Activated T-cell treated with anti-CD3 and anti-CD28 coated beads, Interleukin-2, amount 50 U/mL, for 72 hours (primary cell): ENCODE measurements at places on chromosomes 1 and 21. TPM values are rescaled to one million over a fixed set of nuclear protein-coding genes. Genes with fewer than 3 reads are reported as not detected.
A peak's percentile ranks its signal among the peaks of the same experiment; 100 is the strongest.

Gene AGT
- not detected for total RNA-seq

- H3K27ac ChIP-seq = no peak overlapping the region
- peaks cover 4% of the 10 kb centered on the region for H3K4me1 ChIP-seq
- no peaks in the 10 kb centered on the region for H3K36me3 ChIP-seq
- DNase-seq = no peak
Observed at GRCh38 chr1:37940299-37940947, 6.4 kb downstream of the INPP5B start.

Gene PRAMEF18
- total RNA-seq = not detected

- H3K27me3 ChIP-seq = no peaks in the 10 kb centered on the region
- H3K4me1 ChIP-seq = peaks cover 57% of the 10 kb centered on the region
- H3K27ac ChIP-seq = no peak overlapping the region
- no peak overlapping the region for H3K4me3 ChIP-seq
Observed at GRCh38 chr1:230158415-230159291, 91.6 kb downstream of the GALNT2 start.

GRCh38 chr1:25476186-25477097 lies 45.7 kb downstream of the MACO1 start:
- no peaks in the 10 kb centered on the region for H3K36me3 ChIP-seq
- no peak for DNase-seq
- H3K27ac ChIP-seq = peak overlapping the region; percentile 74
- H3K4me1 ChIP-seq = peaks cover 59% of the 10 kb centered on the region
- H3K4me3 ChIP-seq = no peak overlapping the region

Gene COL8A2
- 0.07 TPM for total RNA-seq

Gene SYNC
- not detected for total RNA-seq

DNA sequence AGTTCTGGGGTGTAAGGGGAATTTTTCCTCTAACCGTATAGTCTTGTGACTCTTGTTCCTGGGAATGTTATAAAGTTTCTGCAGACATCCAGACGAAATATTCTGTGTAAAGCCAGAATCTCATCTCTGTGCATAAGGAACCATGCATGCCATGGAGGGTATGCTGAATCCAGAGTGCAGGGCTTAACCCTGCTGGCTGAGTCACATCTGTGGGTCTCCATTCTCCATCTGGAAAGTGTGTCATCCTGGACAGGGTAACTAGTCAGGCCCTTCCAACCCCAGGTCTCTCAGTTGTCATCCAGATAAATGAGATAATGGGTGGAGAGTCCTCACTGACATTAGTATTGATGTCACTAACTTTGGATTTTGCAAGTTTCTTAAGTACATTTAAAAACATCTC lies 48.8 kb downstream of the ATP5PO start:
- H3K27me3 ChIP-seq = no peaks in the 10 kb centered on the region
- no peak overlapping the region for H3K27ac ChIP-seq
- DNase-seq = no peak
- H3K36me3 ChIP-seq = no peaks in the 10 kb centered on the region
- no peak overlapping the region for H3K4me3 ChIP-seq

GRCh38 chr1:71918630-71919029 lies 363.7 kb downstream of the NEGR1 start:
- H3K27me3 ChIP-seq = no peaks in the 10 kb centered on the region
- no peak overlapping the region for H3K27ac ChIP-seq
- no peak overlapping the region for H3K4me3 ChIP-seq
- H3K36me3 ChIP-seq = no peaks in the 10 kb centered on the region
- DNase-seq = no peak

DNA sequence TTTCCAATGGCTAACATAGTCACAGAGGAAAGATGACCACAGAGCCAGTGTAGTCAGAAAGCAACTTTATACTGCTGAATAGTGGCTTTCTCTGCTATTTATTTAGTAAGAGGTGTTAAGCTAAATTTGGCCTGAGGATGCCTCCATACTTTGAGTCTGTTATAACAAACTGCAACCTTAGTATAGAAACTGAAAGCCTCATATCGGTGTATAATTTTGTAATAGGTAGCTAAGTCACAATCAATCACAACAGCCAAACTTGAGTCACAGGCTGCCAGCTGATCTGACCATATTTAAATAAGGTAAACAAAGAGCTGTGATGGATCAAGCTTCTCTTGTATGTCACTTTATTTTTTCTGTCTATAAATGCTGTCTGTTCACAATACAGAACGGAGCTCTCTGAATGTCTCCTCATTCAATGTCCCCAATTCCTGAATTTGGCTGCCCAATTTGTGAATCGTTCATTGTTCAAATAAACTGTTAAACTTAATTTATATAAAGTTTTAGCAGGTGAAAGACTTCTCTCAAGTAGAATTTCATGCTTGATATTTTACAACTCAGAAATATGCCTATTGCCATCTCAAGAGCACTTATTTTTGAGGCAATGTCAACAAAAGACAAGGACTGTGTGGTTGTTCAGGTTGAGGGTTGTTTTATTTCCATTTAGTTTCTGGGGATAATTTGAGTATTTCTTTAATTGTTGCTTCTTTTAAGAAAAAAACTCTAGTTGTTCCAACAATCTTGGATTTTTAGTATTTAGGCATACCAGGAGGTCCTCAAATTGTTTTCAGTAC lies 339.7 kb upstream of the B3GALT2 start:
- H3K27ac ChIP-seq = no peak overlapping the region
- H3K36me3 ChIP-seq = peaks cover 7% of the 10 kb centered on the region
- no peak for DNase-seq
- no peaks in the 10 kb centered on the region for H3K27me3 ChIP-seq

DNA sequence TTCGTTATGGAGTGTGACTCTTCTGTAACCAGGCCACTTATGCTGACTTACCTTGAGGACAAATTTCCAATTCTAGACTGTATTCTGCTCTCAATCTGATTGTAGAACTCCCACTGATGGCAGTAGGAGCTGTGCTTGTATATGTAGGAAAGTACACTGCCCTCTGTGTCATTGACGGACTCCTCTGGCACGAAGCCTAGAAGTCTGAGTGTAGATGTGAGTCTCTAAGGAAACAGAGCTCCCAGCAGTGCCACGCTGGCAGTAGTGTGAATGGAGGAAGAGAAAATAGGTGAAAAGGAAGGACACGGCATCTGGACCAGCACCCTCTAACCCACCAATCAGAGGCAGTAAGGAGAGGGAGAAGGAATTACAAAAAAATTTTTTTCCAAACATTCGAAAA lies 130.4 kb upstream of the ADGRL2 start:
- no peaks in the 10 kb centered on the region for H3K36me3 ChIP-seq
- no peak overlapping the region for H3K27ac ChIP-seq
- H3K27me3 ChIP-seq = no peaks in the 10 kb centered on the region
- H3K4me1 ChIP-seq = no peaks in the 10 kb centered on the region

GRCh38 chr1:91135799-91136198 lies 114.0 kb upstream of the ZNF644 start:
- H3K4me1 ChIP-seq = no peaks in the 10 kb centered on the region
- peaks cover 20% of the 10 kb centered on the region for H3K27me3 ChIP-seq
- DNase-seq = no peak

DNA sequence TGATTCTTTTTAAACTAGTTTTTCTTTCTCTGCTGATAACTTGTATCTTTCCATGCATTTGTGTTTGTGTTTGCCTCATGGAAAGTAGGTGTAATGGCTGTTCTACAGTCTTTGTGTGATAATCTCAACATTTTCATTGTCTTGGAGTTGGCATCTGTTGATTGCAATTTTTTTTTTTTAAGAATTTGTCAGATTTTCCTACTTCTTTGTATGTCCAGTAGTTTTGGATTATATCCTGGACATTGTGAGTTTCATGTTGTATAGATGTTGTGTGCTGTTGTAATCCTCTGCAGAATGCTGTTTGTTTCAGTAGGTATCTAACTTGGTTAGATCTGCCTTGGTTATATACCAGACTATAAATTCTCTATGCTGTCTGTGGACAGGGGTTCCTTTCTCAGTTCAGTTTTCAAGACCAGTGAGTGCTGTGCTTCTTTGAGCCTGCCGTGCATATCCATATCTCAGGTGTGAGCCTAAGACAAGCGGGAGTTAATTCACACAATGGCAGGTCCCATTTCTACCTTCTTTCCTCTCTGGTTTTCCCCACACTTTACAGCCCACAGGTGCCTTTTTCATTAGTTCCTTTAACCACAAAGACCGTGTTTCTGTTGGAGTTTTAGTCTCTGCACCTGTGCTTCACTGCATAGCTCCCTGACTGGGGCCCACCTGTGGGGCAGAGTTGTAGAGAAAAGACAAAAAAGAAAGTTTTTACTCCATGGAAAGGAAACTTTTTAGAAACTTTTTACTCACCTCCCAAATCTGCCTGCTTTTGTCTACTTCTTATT lies 69.9 kb downstream of the ITSN1 start:
- H3K27ac ChIP-seq = no peak overlapping the region
- no peaks in the 10 kb centered on the region for H3K27me3 ChIP-seq
- DNase-seq = no peak
- no peak overlapping the region for H3K4me3 ChIP-seq
- peaks cover 5% of the 10 kb centered on the region for H3K36me3 ChIP-seq

- no peaks in the 10 kb centered on the region for H3K4me1 ChIP-seq
- H3K4me3 ChIP-seq = no peak overlapping the region
- H3K27me3 ChIP-seq = peaks cover 8% of the 10 kb centered on the region
- no peaks in the 10 kb centered on the region for H3K36me3 ChIP-seq
- H3K27ac ChIP-seq = no peak overlapping the region
Observed at GRCh38 chr1:242435200-242435599, 89.3 kb downstream of the PLD5 start.

- no peaks in the 10 kb centered on the region for H3K36me3 ChIP-seq
- no peak overlapping the region for H3K27ac ChIP-seq
Observed at GRCh38 chr1:199242601-199243000, 603.8 kb downstream of the PTPRC start.

Gene CNR2
- total RNA-seq = 0.72 TPM

DNA sequence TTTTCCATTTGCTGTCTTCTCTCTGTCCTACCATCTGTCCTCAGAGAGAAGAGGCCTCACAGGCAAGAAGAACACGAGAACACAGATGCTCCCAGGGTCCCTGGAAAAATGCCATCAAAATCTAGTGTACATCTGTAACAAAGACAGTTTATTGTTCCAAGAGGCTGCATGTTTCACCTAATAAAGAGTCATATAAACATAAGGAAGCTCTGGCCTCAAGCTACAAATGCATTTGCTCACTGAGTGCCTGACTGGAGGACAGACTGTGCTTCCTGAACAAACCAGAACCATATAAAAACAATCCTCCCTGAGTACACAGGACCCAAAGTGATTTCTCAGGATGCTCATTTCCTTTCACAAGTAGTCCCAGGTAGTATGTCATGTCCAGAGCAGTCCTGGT lies 76.3 kb upstream of the SLC44A3 start:
- no peaks in the 10 kb centered on the region for H3K36me3 ChIP-seq
- peaks cover 6% of the 10 kb centered on the region for H3K27me3 ChIP-seq
- H3K27ac ChIP-seq = no peak overlapping the region
- no peak overlapping the region for H3K4me3 ChIP-seq
- DNase-seq = no peak
- H3K4me1 ChIP-seq = peaks cover 5% of the 10 kb centered on the region

DNA sequence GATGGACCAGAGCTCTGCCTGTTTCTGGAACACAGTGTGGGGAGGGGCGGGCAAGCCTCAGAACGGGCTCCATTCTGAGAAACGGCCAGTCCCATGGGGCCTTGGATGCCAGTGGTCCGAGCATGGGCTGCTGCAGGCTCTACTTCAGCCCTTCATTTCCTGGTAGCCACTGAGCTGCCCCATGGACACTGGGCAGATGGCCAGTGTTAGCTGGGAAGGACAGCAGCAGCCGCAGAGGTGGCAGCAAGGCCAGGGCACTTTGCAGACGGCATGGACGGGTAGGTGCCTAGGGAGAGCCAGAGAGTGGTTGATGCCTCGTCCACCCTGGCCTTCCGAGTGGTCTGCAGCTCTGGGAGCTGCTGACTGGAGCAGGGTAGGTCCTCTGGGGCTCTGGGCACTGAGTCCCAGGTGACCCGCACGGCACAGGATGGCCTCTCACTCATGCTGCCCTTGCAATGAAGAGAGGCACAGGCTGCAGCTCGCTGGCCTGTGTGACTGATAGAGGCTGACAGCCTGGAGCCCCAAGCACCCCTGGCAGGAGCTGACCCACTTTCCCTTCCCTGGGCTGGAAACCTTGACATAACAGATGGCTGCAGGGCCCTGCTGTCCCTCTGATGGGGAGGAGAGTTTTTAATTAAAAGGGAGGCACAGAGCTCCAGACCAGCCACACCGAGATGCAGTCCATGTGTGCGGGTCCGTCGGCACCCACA lies 87.7 kb upstream of the COL6A1 start:
- H3K27me3 ChIP-seq = peaks cover 3% of the 10 kb centered on the region
- no peaks in the 10 kb centered on the region for H3K36me3 ChIP-seq
- no peak overlapping the region for H3K4me3 ChIP-seq
- no peak overlapping the region for H3K27ac ChIP-seq
- DNase-seq = no peak

DNA sequence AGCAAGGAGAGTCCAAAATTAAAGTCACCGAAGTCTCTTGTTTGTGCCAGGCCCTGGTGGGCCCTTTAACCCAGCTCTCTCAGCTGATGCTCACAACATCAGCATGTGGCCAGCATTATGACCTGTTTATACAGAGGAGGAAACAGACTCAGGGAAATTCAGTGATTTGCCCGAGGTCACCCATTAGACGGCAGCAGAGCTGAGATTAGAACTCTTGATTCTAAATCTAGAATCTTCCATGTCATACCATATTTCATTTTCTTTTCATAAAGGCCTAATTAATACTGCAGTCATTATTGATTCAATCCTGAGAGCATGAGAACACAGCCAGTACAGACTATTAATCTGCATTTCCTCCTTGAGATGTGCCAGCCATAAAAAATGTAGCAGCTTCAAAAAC lies 63.7 kb downstream of the KCNN3 start:
- H3K4me3 ChIP-seq = no peak overlapping the region
- H3K4me1 ChIP-seq = peaks cover 19% of the 10 kb centered on the region
- no peak overlapping the region for H3K27ac ChIP-seq
- H3K27me3 ChIP-seq = peaks cover 30% of the 10 kb centered on the region

- H3K27me3 ChIP-seq = peaks cover 20% of the 10 kb centered on the region
- no peaks in the 10 kb centered on the region for H3K36me3 ChIP-seq
Observed at GRCh38 chr1:13619909-13620308, 36.3 kb downstream of the PDPN start.

DNA sequence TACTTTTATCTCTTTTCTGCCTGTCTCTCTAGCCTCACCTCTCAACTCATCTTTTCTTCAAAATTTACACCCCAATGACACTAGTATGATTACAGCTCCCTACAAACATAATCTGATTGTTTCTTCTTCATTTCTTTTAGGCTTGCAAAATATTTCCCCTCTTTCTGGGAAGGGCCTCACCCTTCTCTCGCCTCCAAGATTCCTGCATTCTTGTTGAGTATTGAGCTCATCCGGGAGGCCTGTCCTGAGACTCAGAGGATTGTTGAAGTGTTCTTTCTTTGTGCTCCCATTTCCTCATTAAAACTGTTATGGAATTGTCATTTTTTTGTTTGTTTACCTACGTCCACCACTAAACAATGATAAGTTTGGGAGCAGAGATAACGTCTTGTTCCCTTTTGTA lies 99.1 kb upstream of the CHRM3 start:
- peaks cover 6% of the 10 kb centered on the region for H3K27me3 ChIP-seq
- no peaks in the 10 kb centered on the region for H3K36me3 ChIP-seq
- H3K27ac ChIP-seq = no peak overlapping the region
